IMR-90 (cell line): ENCODE measurements at places on chromosomes 16 and 17. TPM values are rescaled to one million over a fixed set of nuclear protein-coding genes. Genes with fewer than 3 reads are reported as not detected.

GRCh38 chr16:31577411-31577810 is 49.7 kb downstream of the AHSP start:
- no peak for DNase-seq

Gene HBA1
- not detected in 2 replicates for total RNA-seq

DNA sequence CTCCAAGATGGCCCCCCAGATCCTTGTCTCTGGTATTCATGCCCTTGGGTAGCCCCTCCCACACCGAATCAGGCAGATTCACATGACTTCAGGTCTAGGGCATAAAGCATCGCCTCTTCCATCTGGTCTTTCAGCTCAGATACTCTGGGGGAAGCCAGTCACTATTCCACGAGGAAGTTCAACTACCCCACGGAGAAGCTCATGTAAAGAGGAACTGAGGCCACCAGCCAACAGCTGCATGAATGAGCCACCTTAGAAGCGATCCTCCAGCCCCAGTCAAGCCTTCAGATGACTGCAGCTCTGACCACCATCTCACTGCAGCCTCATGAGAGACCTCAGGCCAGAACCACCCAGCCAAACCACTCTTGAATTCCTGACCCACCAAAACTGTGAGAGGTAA is 54.1 kb downstream of the SOCS3 start:
- no peak for DNase-seq

Gene ST6GALNAC1
- total RNA-seq: not detected in 2 replicates

DNA sequence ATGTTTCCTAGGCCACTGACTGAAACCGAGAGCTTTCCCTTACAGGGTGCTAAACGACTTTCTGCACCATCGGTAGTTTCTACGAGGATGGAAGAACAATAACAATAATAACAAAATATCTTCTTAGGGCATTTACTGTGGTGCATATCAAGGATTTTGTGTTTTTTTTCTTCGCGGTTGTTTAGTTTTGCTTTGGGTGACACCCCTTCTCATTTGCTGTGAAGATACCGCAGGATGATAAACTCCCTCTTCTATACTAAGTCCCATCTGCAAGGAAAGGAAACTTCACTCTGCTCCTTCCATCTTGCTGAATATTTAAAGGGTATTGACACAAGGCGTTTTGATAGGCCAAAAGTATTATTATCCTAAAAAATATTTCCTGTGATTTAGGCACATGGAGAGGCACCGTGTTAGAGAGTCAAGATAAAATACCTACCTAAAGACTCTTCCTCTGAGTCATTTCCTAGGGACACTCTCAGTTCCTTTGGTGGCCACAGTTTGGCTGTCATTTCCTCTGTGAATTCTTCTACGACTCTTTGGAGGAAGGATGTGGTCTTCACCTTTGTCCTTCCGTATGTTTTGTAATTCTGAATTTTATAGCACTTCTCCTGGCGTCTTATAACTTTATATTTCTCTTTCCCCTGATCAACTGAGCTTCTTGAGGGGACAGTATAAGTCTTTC is 318.8 kb downstream of the CDH13 start:
- DNase-seq: no peak

GRCh38 chr17:37458805-37459204 is 30.9 kb upstream of the DUSP14 start:
- DNase-seq: peak; percentile 84

Gene KRT24
- total RNA-seq: not detected in 2 replicates

DNA sequence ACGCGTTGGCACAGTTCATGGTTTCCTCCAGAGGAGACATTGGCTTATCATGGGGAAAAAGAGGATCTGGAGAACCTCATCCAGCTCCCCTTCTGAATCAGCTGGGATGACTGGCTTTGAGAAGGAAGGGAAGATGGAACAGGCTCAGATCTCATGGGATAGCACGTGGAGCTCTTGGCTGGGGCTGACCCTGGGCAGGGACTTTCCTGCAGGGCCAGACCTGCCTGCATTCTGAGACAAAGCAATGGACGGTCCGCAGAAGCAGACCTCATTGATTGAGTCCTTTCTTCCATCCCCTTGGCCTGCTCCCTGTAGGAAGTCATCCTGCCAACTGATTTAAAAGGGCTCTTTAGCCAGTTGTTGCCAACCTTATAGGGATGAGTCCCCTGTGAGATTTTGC is 26.2 kb downstream of the PLCD3 start:
- DNase-seq: no peak

Gene MARVELD3
- not detected in 2 replicates for total RNA-seq

Gene CCL8
- total RNA-seq: not detected in 2 replicates

DNA sequence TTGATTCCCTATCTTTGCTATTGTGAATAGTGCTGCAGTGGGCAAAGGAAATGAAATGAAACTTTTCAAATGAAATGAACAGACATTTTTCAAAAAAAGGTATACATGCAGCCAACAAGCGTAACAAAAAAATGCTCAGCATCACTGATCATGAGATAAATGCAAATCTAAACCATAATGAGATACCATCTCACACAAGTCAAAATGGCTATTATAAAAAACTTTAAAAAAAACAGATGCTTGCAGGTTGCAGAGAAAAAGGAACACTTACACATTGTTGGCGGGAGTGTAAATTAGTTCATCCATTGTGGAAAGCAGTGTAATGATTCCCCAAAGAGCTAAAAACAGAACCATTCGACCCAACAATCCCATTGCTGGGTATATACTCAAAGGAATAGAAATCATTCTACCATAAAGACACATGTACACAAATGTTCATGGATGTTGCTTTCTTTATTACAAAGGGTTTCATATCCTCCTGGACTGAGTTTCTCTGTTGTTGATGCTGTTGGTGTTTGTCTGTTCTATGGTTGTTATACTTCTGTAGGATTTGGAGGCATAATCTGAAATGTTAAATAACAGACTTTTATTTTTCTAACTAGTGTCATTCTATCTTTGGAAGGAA is 99.3 kb upstream of the SOX9 start:
- DNase-seq: no peak

GRCh38 chr16:14456793-14457481 is 173.1 kb downstream of the PARN start:
- DNase-seq: peak; percentile 29

DNA sequence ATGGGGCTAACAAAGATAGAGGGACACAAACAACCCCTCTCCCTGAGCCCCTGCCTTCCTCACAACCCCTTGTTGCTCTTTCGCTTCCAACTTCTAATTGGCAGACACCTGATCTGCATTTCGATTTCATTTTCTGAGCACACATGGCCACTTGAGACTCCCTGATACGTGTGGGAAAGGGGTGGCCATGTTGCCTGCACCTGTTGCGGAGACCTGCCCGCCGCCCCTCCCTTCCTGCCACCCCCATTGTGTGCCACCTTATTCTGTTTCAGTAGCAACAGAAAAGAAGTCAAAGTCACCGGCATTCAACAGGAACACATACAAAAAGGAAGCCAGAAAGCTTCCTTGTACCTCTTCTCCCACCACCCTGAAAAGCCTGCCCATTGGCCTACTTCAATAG is 254.7 kb upstream of the SOX9 start:
- DNase-seq: no peak

- DNase-seq: no peak
These were observed 224.2 kb downstream of the CBLN1 start for GRCh38 chr16:49057391-49057790.

Gene AIPL1
- not detected in 2 replicates for total RNA-seq

- DNase-seq: no peak
These were observed 108.0 kb upstream of the DNAH9 start for GRCh38 chr17:11490171-11490755.

- DNase-seq: no peak
These were observed 2.3 kb downstream of the FOXC2 start for GRCh38 chr16:86568677-86569623.

GRCh38 chr16:10660950-10661635 is 33.6 kb downstream of the TEKT5 start:
- DNase-seq: no peak

GRCh38 chr17:56909742-56910508 is 3.9 kb downstream of the TRIM25 start:
- DNase-seq: no peak

- DNase-seq: no peak
These were observed 4.2 kb downstream of the PITPNA start for GRCh38 chr17:1558401-1558800.

- DNase-seq: peak; percentile 20
These were observed 991 bp upstream of the MYH10 start for GRCh38 chr17:8631554-8631877.

- DNase-seq: peak; percentile 73
These were observed 25.3 kb downstream of the UBE2O start for GRCh38 chr17:76427501-76428231.

Gene SHISA9
- under 0.01 TPM in 2 replicates for total RNA-seq

DNA sequence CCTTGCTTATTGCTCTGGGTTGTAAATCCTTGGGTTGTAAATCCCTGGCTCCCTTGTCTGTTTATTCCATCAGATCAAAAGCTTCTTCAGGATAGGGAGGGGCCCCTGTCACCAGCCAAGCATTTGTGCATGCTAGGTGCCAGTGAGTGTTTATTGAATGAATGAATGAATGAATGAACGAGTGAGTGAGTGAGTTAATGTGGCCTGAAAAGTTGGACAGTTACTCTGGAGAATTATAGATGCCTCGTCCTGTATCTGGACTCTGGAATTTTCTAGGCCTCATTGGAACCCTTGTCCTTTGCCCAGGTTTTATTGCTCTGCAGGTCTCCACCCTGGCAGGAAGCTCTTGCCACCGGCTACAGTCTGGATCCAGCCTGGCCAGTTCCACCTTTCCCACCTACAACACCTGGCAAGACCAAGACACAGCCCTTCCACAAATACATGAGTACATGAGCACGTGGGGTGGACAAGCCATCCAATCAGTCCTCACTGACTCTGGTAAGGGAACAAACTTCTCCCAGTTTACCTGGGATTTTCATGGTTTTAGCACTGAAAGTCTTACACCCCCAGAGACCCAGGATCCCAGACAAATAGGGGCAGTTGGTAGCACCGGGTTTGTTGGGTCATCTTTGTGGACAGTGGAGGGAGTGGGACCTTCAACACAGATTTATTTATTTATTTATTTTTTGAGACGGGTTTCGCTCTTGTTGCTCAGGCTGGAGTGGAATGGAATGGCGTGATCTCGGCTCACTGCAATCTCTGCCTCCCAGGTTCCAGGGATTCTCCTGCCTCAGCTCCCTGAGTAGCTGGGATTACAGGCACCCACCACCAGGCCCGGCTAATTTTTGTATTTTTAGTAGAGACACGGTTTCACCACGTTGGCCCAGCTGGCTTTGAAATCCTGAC is 14.7 kb upstream of the CDH1 start:
- no peak for DNase-seq

Gene MFAP4
- total RNA-seq: 5.0 and 7.0 TPM in 2 replicates

Gene EFCAB13
- 1.1 and 1.4 TPM in 2 replicates for total RNA-seq

Gene TAT
- not detected in 2 replicates for total RNA-seq

- no peak for DNase-seq
These were observed 706 bp downstream of the SHISA6 start for GRCh38 chr17:11241611-11242226.

Gene MAP2K3
- total RNA-seq: 23.5 and 25.0 TPM in 2 replicates

GRCh38 chr17:14434506-14434905 is 133.6 kb downstream of the HS3ST3B1 start:
- DNase-seq: no peak

DNA sequence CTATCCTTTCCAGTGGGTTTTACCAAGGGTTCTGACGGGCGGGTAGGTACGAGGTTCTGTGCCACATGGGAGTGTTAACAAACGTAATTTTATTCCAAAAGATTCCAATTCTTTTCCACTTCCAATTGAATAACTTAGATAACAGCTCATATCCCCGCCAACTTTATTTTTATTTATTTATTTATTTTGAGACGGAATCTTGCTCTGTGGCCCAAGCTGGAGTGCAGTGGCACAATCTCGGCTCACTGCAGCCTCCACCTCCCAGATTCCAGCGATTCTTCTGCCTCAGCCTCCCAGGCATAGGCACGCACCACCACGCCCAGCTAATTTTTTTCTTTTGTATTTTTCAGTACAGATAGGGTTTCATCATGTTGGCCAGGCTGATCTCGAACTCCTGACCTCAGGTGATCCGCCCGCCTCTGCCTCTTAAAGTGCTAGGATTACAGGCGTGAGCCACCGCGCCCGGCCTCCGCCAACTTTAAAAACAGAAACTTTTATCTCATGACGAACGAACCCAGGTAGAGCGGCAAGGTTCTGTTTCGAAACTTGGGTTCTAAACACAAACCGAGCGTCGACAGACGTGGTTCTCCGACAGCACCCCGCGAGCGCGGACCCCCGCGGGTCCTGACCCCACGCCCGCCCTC is 613 bp downstream of the ECI1 start:
- no peak for DNase-seq

GRCh38 chr17:47789611-47790561 is 31.7 kb downstream of the OSBPL7 start:
- peak; percentile 38 for DNase-seq

- DNase-seq: no peak
These were observed 225.1 kb downstream of the ZNF423 start for GRCh38 chr16:49630783-49631182.

DNA sequence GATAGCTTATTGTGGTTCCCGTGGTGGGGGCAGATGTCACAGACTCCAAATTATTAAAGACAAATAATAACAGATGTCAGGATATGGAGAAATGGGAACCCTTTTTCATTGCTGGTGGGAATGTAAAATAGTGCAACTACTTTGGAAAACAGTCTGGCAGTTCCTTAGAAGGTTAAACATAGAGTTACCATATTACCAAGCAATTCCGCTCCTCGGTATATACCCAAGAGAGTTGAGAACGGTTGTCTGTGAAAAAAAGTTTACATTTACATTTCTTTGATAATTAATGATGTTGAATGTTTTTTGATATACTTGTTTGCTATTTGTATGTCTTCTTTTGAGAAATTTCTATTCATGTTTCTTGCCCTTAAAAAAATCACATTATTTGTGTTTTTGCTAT is 41.2 kb downstream of the OR1D5 start:
- DNase-seq: no peak

- peak; percentile 56 for DNase-seq
These were observed 4.7 kb downstream of the COQ7 start for GRCh38 chr16:19071811-19072777.

DNA sequence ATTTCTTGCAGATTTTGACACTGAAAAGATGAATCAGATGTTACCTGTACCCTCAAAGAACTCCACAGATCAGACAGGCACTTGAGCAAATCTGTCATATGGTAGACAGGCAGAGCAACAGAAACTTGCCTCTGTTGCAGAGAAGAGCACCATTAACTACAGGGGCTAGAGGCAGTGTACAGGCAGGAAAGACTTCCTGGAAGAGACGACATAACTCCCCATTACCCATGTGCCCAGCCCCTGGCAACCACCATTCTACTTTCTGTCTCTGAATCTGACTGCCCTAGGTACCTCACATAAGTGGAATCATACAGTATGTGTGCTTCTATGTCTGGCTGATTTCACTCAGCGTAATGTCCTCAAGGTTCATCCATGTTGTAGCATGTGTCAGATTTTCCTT is 15.5 kb downstream of the GFOD2 start:
- DNase-seq: no peak

Gene CTRL
- total RNA-seq: 0.18 and 0.28 TPM in 2 replicates

Gene ACSM2A
- total RNA-seq: not detected in 2 replicates

DNA sequence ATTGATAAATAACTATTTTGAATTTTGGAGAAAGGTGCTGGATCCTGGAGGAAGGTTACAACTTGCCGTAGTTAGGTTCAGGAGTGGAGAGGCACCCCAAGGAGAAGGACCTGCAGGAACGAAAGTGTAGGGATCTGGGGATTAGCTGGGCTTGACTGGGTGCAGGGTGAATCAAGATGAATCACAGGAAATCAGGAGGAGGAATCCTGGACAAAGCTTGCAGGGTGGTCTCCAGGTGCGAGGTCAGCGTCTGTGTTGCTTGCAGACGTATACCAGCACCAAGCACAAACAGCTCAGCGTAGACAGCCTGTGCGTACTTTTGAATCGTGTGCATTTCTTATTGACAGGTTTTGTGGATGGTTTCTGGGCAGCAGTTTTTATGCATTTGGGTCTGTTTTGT is 144.3 kb downstream of the MSI2 start:
- peak; percentile 17 for DNase-seq
